ENCODE measurements at places on chromosomes 7 and 10. TPM values are rescaled to one million over a fixed set of nuclear protein-coding genes. Genes with fewer than 3 reads are reported as not detected.

Gene ANLN
- 9.0 TPM for total RNA-seq

Gene SH2D4B
- total RNA-seq: under 0.01 TPM

Gene FLNC
- 98.2 TPM for total RNA-seq

Gene PRR15
- total RNA-seq: under 0.01 TPM

Gene SLC35B4
- total RNA-seq: 14.7 TPM

Gene TMEM184A
- total RNA-seq: under 0.01 TPM

Gene ANKMY2
- total RNA-seq: 13.0 TPM

Gene DLG5
- 7.3 TPM for total RNA-seq

Gene TCERG1L
- not detected for total RNA-seq

Gene MXI1
- 13.7 TPM for total RNA-seq

Gene TRIM73
- total RNA-seq: 2.0 TPM

Gene CNPY1
- total RNA-seq: not detected

Gene PAX4
- not detected for total RNA-seq

Gene SPRN
- not detected for total RNA-seq

Gene PRSS37
- total RNA-seq: not detected

Gene SMKR1
- 0.34 TPM for total RNA-seq

Gene EPHB6
- under 0.01 TPM for total RNA-seq

Gene ZNF511
- 21.4 TPM for total RNA-seq

Gene PNLIPRP3
- total RNA-seq: not detected

Gene CALCR
- not detected for total RNA-seq

Gene CC2D2B
- 0.17 TPM for total RNA-seq

Gene PLPP4
- total RNA-seq: not detected

Gene C10orf67
- total RNA-seq: under 0.01 TPM

Gene CAV1
- total RNA-seq: 781 TPM

Gene TDRD1
- total RNA-seq: not detected

Gene TMEM243
- 7.9 TPM for total RNA-seq

Gene CUBN
- 19.9 TPM for total RNA-seq

Gene RGS10
- total RNA-seq: 2.1 TPM

Gene ZNF789
- 5.2 TPM for total RNA-seq

Gene CPA2
- total RNA-seq: not detected

Gene ZNF862
- total RNA-seq: 10.6 TPM

Gene NUTM2B
- 0.33 TPM for total RNA-seq

Gene UNCX
- total RNA-seq: not detected

Gene C10orf62
- not detected for total RNA-seq

Gene TMEM196
- not detected for total RNA-seq

Gene PTPN20
- 0.11 TPM for total RNA-seq

Gene CALY
- total RNA-seq: not detected

Gene SFMBT2
- 0.76 TPM for total RNA-seq

Gene CRHR2
- not detected for total RNA-seq

Gene RASSF4
- total RNA-seq: 18.0 TPM

Gene KCNH2
- not detected for total RNA-seq

Gene TRPV6
- total RNA-seq: not detected

Gene SFTPD
- not detected for total RNA-seq

Gene CACNA2D1
- total RNA-seq: 5.0 TPM

Gene SUGCT
- total RNA-seq: 1.5 TPM

Gene PTF1A
- total RNA-seq: not detected

Gene TWIST1
- 0.87 TPM for total RNA-seq

Data from dermis lymphatic vessel endothelial cell (primary cell).